ENCODE measurements at places on chromosomes 4 and X. TPM values are rescaled to one million over a fixed set of nuclear protein-coding genes. Genes with fewer than 3 reads are reported as not detected.

HSFX2 gene
- total RNA-seq = not detected

TMEM156 gene
- 9.5 TPM for total RNA-seq

ART3 gene
- 1.7 TPM for total RNA-seq

LGI2 gene
- total RNA-seq = not detected

MMRN1 gene
- total RNA-seq = not detected

All from airway epithelial cell (primary cell).